Pancreas (tissue), 10 donors: ENCODE measurements at places on chromosomes 6 and 20. TPM values are rescaled to one million over a fixed set of nuclear protein-coding genes. Genes with fewer than 3 reads are reported as not detected.

- DNase-seq, result no peak
Measured at GRCh38 chr6:15775741-15776140, 112.9 kb upstream of the DTNBP1 start.

DNA sequence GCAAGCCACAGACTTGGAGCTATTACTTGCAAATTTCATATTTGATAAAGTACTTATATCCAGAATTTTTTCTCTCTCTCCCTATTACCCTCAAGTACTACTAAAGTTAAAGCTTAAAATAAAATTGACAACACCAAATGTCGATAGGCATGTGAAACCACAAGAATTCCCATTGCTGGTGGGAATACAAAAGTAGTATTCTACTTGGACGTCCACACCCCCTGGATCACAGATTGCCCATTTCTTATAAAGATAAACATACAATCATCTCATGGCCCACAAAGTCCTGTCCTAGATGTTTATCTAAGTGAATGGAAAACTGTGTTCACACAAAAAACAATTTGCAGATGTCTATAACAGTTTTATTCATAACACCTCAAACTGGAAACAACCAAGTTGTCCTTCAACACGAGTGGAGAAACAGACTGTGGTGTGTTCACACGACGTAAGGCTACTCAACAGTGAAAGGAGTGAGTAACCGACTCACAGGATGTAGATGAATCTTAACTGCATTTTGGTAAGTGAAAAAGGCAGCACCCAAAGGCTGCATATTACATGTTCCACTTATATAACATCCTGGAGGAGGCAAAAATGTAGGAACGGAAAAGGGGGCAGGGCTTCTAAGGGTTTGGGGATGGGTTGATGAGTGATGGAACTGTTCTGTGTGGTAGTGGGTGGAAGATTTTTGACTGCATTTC is 297.4 kb downstream of the THBS2 start:
- no peak for DNase-seq

DNA sequence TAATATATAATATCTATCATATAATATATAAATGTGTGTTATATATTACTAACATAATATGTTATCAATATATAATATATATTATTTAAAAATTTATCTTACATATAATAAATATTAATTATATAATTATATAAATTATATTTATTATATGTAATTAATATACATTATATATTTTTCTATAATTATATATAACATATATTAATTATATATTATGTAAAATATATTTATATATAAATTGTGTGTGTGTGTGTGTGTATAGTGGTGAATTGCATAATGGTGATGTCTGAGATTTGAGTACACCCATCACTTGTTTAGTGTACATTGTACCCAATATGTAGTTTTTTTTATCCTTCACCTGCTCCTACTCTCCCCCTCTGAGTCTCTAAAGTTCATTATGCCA is 205.9 kb upstream of the KCNG1 start:
- no peak for DNase-seq

- DNase-seq, result no peak
Measured at GRCh38 chr6:133985970-133986369, 32.9 kb downstream of the TBPL1 start.

DNA sequence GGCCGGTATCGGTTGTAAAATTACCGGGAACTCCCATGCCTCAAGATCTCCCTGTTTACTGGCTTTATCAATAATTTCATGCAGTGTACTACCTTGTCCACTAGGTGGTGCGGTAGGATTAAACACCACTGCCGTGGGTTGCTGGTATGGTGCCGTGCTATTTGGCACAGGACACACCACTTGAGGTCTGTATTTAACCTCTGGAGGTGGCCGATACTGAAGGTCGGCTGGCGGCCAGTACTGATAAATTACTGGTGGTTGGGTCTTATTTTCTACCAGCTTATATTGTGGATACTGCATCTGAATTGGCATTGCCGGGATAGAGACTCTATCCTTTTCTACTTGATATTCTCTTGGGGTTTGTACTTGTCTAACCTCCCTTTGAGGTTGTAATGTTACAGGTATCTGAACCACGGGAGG is 14.3 kb upstream of the PTCRA start:
- DNase-seq, result peak; percentile 86

DNA sequence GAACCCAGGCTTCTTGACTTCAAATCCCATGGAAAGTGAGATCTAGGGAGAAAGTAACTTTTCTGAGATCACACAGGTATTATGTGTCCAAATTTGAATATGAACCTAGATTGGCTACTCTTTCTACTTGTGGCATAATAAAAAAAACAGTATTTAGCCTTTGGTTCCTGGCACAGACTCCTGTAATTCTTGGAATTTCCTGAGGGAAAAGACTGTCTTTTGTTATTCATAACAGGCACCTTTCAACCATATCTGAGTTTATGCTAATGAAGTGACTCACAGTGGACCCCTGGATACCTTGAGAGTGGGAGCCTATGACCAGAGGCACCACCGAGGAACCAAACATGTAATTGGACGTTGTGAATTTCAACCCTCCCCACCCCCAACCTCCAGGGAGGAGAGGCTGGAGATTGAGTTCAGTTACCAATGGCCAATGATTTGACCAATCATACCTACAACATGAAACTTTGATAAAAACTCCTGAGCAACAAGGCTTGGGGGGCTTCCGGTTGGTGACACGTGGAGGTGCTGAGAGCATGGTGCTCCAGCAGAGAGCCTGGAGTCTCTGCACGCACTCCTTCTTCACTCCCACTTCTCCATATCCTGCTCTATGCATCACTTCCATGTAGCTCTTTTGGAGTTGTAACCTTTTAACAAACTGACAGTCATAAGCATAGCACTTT is 48.8 kb downstream of the LAMA4 start:
- no peak for DNase-seq

DNA sequence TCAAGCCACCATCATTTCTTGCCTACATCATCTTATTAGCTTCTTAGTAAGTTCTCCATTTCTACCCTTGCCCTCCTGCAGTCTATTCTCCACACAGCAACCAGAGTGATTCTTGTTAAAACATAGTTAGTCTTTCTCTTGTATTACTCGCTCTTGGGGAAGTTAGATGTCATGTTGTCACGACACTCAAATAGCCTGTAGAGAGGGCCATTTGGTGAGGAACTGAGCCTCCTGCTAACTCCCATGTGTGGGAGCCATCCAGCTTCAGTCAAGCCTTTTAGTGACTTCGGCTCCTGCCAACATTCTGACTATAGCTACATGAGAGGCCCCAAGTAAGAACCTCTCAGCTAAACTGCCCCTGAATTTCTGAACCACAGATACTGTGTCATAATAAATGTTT is 395.4 kb downstream of the CDC5L start:
- DNase-seq, result no peak

GRCh38 chr20:36154700-36155628 is at the start of gene EPB41L1:
TSS of gene EPB41L1 (plus strand) at chr20:36154740. CDS start at chr20:36173778, 19,038 bp downstream.
- no peak for DNase-seq

- DNase-seq, result no peak
Measured at GRCh38 chr6:39049575-39050283, 1.1 kb downstream of the GLP1R start.

GRCh38 chr6:44186635-44187025 is 28.0 kb downstream of the CAPN11 start:
- DNase-seq, result no peak

DNA sequence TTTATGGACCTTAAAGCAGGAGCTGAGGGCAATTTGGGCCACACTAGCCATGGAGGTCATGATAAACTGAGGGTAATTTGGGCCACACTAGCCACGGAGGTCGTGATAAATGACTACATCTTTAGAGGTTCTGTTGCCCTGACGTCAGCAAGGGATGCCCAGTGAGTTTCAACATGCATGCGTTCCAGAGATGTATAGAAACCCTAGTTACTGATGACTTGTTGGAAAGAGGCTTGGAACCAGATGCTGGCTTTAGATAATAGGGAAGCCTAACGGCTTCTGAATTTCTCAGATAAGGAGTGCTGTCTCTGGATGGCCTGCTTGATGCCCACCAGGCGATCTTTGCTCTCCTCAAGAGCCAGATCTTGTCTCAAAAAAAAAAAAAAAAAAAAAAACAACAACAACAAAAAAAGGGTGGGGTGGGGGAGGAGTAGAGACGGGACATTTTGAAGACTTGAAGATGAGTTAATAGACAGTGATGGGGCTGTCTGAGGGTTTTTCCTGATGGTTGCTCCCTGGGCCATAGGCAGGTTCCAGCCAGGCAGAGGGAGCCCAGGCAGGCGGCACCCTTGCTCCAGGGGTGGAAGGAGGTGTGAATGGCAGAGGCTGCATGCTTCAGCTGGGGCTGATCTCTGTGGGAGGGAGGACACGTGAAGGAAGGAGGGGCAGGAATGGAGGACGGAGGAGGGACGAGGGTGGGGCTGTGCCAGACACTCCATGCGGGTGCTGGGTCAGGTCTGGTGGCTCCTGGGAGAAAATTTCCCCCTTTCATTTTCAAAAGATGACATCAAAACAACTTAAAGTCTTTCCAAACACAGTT is 27.0 kb upstream of the FRMD1 start:
- no peak for DNase-seq

- no peak for DNase-seq
Measured at GRCh38 chr20:1274485-1275311, 8.6 kb downstream of the SNPH start.

- DNase-seq, result no peak
Measured at GRCh38 chr6:138673346-138674014, 100.1 kb upstream of the CCDC28A start.

DNA sequence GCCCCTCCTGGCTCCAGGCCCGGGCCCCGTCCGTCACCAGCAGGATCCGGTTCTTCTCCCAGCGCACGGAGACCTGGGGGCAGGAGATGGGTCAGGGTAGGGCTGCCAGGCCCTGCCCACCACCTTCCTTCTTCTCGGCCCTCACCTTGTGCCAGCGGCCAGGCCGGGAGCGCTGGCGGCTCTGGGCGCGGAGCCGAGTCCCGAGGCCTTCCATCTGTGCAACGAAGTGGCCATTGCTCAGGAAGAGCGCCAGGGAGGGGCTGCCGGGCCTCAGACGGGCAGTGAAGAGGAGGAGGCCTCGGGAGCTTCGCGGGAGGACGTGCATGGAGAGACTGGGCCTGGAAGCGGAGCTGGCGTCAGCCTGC is 7.9 kb downstream of the ADRM1 start:
- no peak for DNase-seq

GRCh38 chr6:110996691-110997090 is 14.9 kb downstream of the RPF2 start:
- no peak for DNase-seq

DNA sequence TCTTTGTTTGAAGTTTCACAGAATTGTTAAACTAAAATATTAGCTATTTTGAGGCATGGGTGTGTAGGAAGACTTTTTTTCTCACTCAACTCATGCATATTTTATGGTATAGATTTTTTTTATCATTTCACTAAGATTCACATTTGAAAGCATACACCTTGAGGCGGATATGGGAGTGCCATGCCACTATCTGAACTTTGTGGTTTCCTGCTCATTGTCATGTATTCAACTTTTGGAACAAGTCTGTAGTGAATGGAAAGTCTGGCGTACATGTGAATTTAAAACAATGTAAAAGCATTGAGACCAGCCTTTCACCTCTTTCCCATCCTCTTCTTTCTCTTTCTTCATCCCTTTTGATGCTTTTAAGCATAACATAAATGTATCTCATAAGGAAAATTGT is 147.9 kb downstream of the TPBG start:
- no peak for DNase-seq

DNA sequence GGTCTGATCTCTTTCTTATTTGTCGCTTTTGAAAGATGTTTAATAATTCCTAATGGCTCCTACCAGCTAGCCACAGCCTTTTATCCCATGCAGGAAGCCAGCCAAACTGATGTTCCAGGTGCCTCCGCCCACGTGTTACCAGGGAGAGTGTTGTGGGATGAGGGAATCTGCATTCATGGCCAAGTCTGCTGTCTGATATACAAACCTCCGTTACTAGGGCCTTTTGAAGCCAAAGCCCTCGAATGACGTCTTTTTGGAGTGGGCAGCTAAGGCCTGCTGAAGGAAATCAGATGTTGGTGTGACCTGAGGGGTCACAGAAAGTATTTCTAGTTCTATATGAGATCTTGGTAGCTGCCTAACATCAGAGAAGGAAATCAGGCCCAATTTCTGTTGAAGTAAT is 21.3 kb downstream of the STK35 start:
- DNase-seq, result no peak

DNA sequence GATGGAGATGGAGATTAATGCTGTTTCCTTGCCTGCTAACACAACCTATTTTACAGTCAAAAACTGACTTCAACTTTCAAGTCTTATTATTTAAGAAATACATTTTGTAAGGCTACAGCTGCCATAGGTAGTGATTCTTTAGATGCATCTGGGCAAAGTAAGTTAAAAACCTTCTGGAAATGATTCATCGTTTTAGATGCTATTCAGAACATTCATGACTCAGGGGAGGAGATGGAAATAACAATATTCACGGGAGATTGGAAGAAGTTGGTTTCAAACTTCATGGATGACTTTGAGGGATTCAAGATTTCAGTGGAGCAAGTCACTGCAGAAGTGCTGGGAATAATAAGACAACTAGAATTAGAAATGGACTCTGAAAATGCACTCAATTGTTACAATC is 174.9 kb upstream of the GGTLC1 start:
- no peak for DNase-seq

- no peak for DNase-seq
Measured at GRCh38 chr6:167648501-167649278, 178.0 kb upstream of the AFDN start.

- DNase-seq, result no peak
Measured at GRCh38 chr6:169805242-169805838, 53.9 kb downstream of the ERMARD start.

ISM1 gene
- 2.1 TPM for total RNA-seq

C20orf96 gene
- total RNA-seq, result 2.5 TPM

TAB2 gene
- 35.1 TPM for total RNA-seq

FOXA2 gene
- total RNA-seq, result 30.1 TPM

FILIP1 gene
- total RNA-seq, result 2.0 TPM
